Activated T-cell treated with anti-CD3 and anti-CD28 coated beads, Interleukin-2, amount 50 U/mL, for 24 hours (primary cell): ENCODE measurements at places on chromosomes 11 and 22.

- no peak for DNase-seq
Measured at GRCh38 chr11:19614370-19614940, 98.2 kb upstream of the NAV2 start.

GRCh38 chr11:704781-705645 is 1.0 kb upstream of the EPS8L2 start:
- no peak for DNase-seq

DNA sequence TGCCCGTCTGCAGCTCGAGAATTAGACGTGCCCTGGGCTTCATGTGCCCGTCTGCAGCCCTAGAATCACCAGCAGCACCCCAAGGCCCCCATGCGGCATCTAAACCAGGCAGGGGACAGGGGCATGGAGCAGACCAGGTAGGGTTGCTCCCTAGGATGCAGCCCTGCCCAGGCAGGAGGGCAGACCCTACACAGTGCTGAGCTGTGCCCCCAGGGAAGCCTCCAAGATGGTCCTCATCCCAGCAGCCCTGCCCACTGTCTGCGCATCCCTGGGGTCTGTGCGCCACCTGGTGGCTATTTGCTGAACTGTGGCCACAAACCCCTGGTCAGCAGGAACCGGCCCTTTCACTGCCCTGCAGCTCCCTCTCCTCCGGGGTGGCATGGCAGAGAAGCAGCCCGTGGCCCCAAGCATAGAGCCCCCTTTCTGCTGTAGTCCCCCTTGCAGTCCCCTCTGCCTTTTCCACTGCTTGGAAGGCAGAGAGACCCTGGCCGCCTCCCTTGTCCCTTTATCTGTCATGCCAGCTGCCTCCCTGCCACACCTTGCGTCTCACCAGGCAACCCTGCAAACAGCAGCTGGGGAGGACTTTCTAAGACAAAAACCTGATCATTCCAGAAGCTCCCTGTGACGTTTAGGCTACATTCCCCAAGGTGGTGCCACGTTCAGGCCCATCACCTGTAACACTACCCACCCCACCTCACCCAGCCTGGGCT is 86.6 kb downstream of the KCNQ1 start:
- peak; percentile 84 for DNase-seq

DNA sequence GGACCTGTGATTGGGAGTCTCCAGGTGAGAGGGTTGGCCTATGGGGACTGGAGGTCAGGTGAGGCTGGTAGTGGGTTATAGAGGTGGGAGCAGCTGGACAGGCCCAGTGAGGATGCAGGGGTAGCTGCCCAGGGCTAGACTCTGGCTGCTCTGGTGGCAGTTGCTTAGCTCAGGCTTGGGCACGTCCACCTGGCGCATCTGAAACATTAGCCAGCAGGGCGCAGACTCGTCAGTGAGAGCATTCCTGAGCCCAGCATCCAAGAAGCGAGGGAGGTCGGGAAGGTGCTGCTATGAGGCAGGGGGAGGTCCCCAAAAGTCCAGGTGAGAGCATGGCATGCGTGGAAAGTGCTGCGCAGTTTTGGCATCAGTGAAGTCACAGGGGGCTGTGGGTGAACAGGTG is 3.5 kb upstream of the GGT1 start:
- no peak for DNase-seq

GRCh38 chr11:44309478-44310205 is at the start of gene ALX4:
TSS of gene ALX4 (minus strand) at chr11:44310139. CDS start at chr11:44310062, 77 bp downstream.
- DNase-seq, result peak; percentile 53

- no peak for DNase-seq
Measured at GRCh38 chr11:90556606-90557005, 333.8 kb upstream of the CHORDC1 start.

GRCh38 chr11:33259869-33260268 is 2.7 kb downstream of the HIPK3 start:
- DNase-seq, result no peak
